ENCODE measurements at places on chromosomes 7 and 10. TPM values are rescaled to one million over a fixed set of nuclear protein-coding genes. Genes with fewer than 3 reads are reported as not detected.

GRCh38 chr10:51257511-51258248 is 183.4 kb downstream of the PRKG1 start:
- no peaks in the 10 kb centered on the region for H3K36me3 ChIP-seq
- H3K4me1 ChIP-seq = no peaks in the 10 kb centered on the region
- no peak for DNase-seq
- H3K4me3 ChIP-seq = no peak overlapping the region
- H3K27ac ChIP-seq = no peak overlapping the region

Gene CDK5
- total RNA-seq = 12.5 TPM

Gene PFKFB3
- 183 TPM for total RNA-seq

DNA sequence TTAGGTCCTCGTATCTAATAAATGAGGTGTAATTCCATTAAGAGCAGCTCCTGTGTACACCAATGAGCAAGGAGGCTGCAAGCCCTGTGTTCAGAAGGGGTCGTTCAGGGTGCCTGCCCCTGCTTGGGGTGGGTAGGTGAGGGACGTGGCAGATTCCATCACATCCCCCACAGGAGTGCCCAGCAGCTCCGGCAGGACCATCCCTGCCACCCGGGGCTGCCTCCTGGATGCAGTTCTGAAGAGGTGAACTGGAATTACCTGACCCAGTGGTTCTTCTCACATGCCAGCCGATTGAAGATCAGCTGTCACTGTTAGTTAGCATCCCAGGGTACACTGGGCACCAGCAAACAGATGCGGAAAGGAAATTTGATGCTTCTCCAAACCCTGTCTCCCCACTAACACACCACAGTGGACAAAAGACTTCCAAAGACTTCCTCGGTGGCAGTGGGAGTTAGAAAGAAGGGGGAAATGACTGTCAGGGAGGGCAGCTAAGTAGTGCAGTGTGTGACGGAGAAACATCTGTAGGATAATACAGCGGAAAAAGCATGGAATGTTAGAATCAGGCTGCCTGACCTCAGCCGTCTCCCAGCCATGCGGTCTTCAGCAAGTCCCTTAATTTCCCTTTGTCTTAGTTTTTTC is 313.6 kb upstream of the ZMIZ1 start:
- peaks cover 18% of the 10 kb centered on the region for H3K27me3 ChIP-seq
- no peak overlapping the region for H3K27ac ChIP-seq
- DNase-seq = no peak

Gene HOXA3
- not detected for total RNA-seq

GRCh38 chr7:16210171-16210570 is 211.2 kb downstream of the CRPPA start:
- H3K4me1 ChIP-seq = no peaks in the 10 kb centered on the region
- no peak for DNase-seq
- H3K4me3 ChIP-seq = no peak overlapping the region

- no peaks in the 10 kb centered on the region for H3K36me3 ChIP-seq
- no peak overlapping the region for H3K4me3 ChIP-seq
- no peak for DNase-seq
- no peaks in the 10 kb centered on the region for H3K4me1 ChIP-seq
These were observed 27.3 kb downstream of the PLXDC2 start for GRCh38 chr10:19843487-19843886.

- H3K27me3 ChIP-seq = no peaks in the 10 kb centered on the region
- H3K4me3 ChIP-seq = no peak overlapping the region
- H3K36me3 ChIP-seq = peaks cover 31% of the 10 kb centered on the region
These were observed 75.0 kb upstream of the AFAP1L2 start for GRCh38 chr10:114479307-114479706.

Gene PRKG1
- total RNA-seq = not detected

Gene TMEM176B
- total RNA-seq = not detected
